ENCODE measurements at places on chromosomes 12 and 14.
A peak's percentile ranks its signal among the peaks of the same experiment; 100 is the strongest.

DNA sequence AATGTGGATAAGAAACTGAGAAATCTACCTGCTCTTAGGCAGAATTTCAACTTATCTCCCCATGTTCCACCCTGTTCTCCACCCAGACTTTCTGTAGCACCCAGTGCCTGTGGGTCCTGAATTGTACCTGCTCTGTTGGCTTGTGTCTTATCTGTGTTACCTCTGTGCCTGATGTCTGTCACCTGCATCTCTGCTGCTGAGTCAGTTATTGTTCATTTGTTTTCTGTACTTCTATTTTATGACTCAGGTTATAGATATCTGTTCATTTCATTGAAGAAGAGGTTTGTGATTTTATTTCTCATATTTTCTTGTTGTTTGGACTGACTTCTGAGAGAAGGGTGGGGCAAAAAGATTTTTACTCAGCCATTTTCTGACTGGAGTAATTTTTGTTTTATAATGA is 11.7 kb downstream of the SOCS4 start:
- H3K27ac ChIP-seq = no peak overlapping the region
- DNase-seq = no peak
- no peaks in the 10 kb centered on the region for H3K27me3 ChIP-seq
- no peak overlapping the region for H3K4me3 ChIP-seq

DNA sequence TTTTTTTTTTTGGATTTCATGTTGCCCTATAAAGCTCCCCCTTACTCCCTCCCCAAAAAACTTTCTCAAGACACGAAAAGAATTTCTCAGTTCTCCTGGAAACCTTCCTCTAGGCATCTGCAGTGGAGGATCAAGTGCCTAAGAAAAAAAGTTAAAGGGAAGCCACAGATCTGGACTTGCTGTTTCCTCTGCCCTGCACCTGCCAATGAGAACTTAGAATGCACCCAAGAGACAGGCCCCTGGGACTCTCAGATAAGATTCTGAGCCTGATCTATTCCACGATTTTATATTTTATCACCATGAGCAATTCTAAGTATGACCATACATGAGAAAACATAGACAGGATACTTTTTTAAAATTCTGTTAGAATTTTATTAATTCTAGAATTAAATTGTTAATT is 728.9 kb downstream of the BCL11B start:
- no peaks in the 10 kb centered on the region for H3K4me1 ChIP-seq
- H3K27ac ChIP-seq = no peak overlapping the region
- H3K4me3 ChIP-seq = no peak overlapping the region
- no peaks in the 10 kb centered on the region for H3K36me3 ChIP-seq
- no peaks in the 10 kb centered on the region for H3K27me3 ChIP-seq

DNA sequence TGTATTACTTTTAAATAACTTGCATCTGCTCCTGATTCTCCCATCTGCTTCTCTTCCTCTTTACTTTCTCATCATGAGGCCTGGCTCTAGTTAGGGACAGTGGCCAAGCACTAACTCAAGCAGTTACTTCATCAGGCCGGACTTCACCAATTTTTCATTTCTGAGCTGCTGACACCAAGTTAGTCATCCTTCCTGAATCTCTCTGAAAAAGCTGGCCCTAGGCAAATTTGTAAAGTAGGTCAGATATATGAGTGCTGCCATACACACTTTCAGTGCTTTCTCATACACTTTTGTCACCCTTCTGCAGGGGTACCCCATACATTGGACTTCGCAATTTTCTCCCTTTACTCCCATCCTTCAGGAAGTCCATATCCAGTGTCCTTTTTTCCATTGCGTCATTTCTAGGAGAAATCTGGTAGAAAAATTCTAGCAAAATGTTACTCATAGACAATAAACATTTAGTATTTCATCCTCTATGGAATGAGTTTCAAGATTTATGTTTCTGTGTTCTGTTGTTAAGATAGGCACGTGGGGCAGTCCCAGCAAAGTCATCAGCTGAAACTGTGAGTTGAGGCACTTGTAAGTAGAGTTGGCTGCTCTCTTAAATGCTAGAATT is 276.8 kb upstream of the TMPO start:
- H3K27me3 ChIP-seq = no peaks in the 10 kb centered on the region
- no peak for DNase-seq
- no peaks in the 10 kb centered on the region for H3K36me3 ChIP-seq
- no peak overlapping the region for H3K27ac ChIP-seq

- no peaks in the 10 kb centered on the region for H3K36me3 ChIP-seq
- no peaks in the 10 kb centered on the region for H3K4me1 ChIP-seq
- no peak for DNase-seq
- no peak overlapping the region for H3K27ac ChIP-seq
- no peak overlapping the region for H3K4me3 ChIP-seq
Observed at GRCh38 chr12:122161682-122162081, 12.3 kb downstream of the IL31 start.

GRCh38 chr14:95237121-95237957 is 80.0 kb upstream of the DICER1 start:
- H3K4me1 ChIP-seq = peaks cover 37% of the 10 kb centered on the region
- DNase-seq = no peak
- peak overlapping the region; percentile 49 for H3K27ac ChIP-seq
- no peaks in the 10 kb centered on the region for H3K27me3 ChIP-seq
- no peaks in the 10 kb centered on the region for H3K36me3 ChIP-seq
- H3K4me3 ChIP-seq = no peak overlapping the region

GRCh38 chr14:24734917-24735500 is 101.0 kb upstream of the GZMB start:
- H3K4me1 ChIP-seq = no peaks in the 10 kb centered on the region
- no peaks in the 10 kb centered on the region for H3K27me3 ChIP-seq
- no peak overlapping the region for H3K4me3 ChIP-seq
- H3K36me3 ChIP-seq = no peaks in the 10 kb centered on the region

GRCh38 chr12:56476972-56477432 is 8.6 kb downstream of the SPRYD4 start:
- no peak overlapping the region for H3K27ac ChIP-seq
- no peaks in the 10 kb centered on the region for H3K4me1 ChIP-seq
- H3K4me3 ChIP-seq = no peak overlapping the region
- DNase-seq = no peak
- no peaks in the 10 kb centered on the region for H3K27me3 ChIP-seq
- H3K36me3 ChIP-seq = peaks cover 34% of the 10 kb centered on the region

- no peak overlapping the region for H3K27ac ChIP-seq
- no peak overlapping the region for H3K4me3 ChIP-seq
- H3K27me3 ChIP-seq = no peaks in the 10 kb centered on the region
- no peak for DNase-seq
Observed at GRCh38 chr12:12282761-12283425, 16.0 kb upstream of the LRP6 start.

- peaks cover 25% of the 10 kb centered on the region for H3K36me3 ChIP-seq
- no peak for DNase-seq
- peaks cover 60% of the 10 kb centered on the region for H3K4me1 ChIP-seq
- no peaks in the 10 kb centered on the region for H3K27me3 ChIP-seq
Observed at GRCh38 chr12:108837239-108837638, 20.1 kb downstream of the SSH1 start.

GRCh38 chr12:5083955-5084849 is 40.5 kb downstream of the KCNA5 start:
- H3K4me3 ChIP-seq = no peak overlapping the region
- H3K4me1 ChIP-seq = no peaks in the 10 kb centered on the region
- peaks cover 3% of the 10 kb centered on the region for H3K27me3 ChIP-seq
- DNase-seq = peak; percentile 73
- H3K36me3 ChIP-seq = no peaks in the 10 kb centered on the region
- H3K27ac ChIP-seq = no peak overlapping the region

- no peaks in the 10 kb centered on the region for H3K27me3 ChIP-seq
- no peak overlapping the region for H3K4me3 ChIP-seq
Observed at GRCh38 chr12:92469837-92470236, 233.0 kb upstream of the PLEKHG7 start.

- H3K36me3 ChIP-seq = no peaks in the 10 kb centered on the region
- H3K4me1 ChIP-seq = peaks cover 17% of the 10 kb centered on the region
- no peak for DNase-seq
Observed at GRCh38 chr12:267581-268482, 5.2 kb upstream of the SLC6A13 start.

- no peaks in the 10 kb centered on the region for H3K36me3 ChIP-seq
- H3K27ac ChIP-seq = no peak overlapping the region
- DNase-seq = no peak
- H3K4me1 ChIP-seq = no peaks in the 10 kb centered on the region
Observed at GRCh38 chr12:76256904-76257303, 91.3 kb downstream of the BBS10 start.

All from spinal cord (tissue), 10 donors.